ENCODE measurements at places on chromosomes 7 and 10.

DNA sequence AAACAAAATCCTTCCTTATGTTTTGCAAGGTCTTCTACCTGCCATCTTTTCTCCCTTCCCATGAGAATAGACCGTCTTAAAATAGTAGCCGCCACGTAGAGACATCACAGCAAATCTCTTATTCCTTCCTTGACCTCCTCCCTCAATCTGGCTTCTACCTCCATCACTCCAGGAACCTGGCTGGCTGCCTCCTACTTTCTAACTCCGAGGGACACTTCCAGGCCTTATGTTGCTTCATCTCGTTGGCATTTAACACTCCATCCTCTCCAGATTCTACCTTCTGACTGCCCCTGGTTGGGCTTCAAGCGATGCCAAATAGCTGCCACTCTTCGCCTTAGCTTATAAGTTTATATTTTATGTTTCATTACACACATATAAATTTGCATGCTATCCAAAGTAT lies 26.4 kb upstream of the CALN1 start:
- no peak for DNase-seq

DNA sequence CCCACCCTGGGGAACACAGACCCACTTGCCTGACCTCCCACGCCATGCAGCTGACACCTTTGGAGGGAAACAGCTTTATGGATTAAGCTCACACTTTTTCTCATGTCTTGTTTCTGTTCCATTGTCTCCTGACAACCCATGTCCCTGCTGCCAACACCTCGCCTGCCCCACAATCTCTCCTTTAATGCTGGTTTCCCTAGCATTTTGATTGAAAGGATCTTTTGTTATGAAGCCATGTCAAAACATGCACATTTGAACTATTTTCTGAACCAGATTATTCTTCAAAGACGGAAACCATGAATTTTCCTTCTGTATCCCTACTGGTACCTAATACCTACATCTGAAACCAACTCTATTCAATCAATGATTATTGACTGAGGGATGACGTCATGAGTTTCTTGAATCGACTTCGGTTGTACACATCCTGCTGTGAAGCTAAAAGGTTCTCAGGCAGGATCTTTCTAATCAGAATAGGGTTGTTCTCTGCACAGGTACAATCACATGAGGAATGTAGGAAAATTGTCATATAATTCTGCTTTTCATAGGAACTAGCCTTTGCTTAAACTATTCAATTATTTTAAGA lies 106.2 kb upstream of the NEBL start:
- DNase-seq: no peak

- DNase-seq: no peak
Observed at GRCh38 chr10:49571388-49571787, 32.5 kb upstream of the ERCC6 start.

- no peak for DNase-seq
Observed at GRCh38 chr7:158051776-158052175, 535.8 kb downstream of the PTPRN2 start.

- DNase-seq: no peak
Observed at GRCh38 chr10:7146189-7146588, 264.6 kb downstream of the SFMBT2 start.
